SK-N-SH treated with all-trans-retinoic acid at 6 μM for 48 hours (cell line): ENCODE measurements at places on chromosomes 1 and 21.

DNA sequence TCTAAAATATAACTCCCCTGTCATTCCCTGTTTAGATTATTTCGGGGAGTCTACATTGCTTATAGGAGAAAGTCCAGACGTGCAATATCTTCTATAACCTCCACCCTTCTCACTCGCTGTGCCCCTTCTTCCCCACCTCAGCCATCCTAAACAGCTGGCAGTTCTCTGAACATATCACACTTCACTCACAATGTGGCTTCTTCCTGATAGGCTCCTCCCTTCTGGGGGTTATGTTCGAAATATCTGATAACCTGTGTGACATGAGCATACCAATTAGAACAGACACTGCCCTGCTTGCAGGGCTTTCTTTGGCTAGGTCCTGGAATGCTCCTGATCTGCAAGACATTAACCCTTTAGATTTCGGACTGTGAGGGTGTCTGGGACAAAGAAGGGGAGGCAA is 274.6 kb downstream of the NFIA start:
- no peak for ATAC-seq

- 0 out of 3 replicates have a peak, but pooled peaks have one; percentile 5 for ATAC-seq
Measured at GRCh38 chr1:201542309-201543035, 3.5 kb downstream of the NAV1 start.

GRCh38 chr1:9167638-9168037 is 38.7 kb upstream of the GPR157 start:
- no peak for ATAC-seq

DNA sequence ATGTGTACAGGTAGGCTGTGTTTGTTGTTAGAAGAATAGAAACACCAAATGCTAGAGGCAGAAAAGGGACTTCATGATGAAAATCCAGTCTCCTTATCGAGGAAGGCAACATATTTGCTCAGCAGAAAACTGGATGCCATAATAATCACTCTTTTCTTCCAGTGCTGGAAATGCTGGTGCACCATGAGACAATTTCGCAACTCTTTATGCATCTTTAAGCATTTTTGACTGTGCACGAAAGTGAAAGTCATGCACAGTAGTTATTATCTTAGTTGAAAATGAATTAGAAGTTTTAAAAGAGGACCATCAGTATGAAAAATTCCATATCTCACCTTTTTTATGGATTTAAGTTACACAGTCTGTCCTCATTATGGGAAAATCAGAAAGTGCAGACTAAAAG is 29.1 kb downstream of the SMYD2 start:
- ATAC-seq: no peak

DNA sequence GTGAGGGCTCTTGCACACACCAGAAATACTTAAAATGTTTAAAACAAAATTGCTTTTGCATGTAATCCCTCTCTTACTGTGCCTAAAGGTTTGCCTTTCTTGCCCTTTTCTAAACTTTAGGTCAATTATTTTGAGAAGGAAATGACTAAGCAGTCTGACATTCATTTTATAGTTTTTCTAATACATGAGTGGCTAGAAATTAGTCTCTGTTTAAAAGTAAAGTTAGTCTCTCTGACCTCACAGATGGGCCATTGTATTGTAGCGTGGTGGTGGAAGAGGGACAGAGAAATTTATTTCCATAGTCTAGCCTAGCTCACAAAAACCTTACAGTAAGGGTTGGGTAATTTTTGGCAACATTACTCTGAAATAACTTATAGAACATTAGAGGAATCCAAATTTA is 3.6 kb upstream of the COL11A1 start:
- ATAC-seq: peak; percentile 39; the same call in 2 of the 3 replicates

GRCh38 chr21:27825035-27825434 is 858.1 kb upstream of the ADAMTS5 start:
- ATAC-seq: no peak

DNA sequence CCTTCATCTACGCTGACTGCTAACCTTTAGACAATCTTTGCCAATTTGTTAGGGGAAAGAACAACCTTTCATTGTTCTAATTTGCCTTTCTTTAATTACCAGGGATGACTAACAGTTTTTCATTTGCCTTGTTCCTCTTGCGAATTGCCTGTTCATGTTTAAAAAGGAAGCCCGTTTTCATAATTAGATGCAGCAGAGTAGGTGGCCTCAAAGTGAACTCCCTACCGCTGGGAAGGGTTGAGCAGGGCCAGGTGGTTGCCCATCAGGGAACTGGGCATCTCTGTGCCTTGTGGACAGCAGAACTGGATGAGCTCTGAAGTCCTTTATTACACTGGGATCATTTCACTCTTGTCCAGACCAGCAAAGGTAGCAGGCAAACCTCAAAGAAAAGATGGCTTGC is 59.0 kb downstream of the HIVEP3 start:
- ATAC-seq: no peak

- no peak for ATAC-seq
Measured at GRCh38 chr1:182570611-182570970, 18.5 kb downstream of the RNASEL start.

DNA sequence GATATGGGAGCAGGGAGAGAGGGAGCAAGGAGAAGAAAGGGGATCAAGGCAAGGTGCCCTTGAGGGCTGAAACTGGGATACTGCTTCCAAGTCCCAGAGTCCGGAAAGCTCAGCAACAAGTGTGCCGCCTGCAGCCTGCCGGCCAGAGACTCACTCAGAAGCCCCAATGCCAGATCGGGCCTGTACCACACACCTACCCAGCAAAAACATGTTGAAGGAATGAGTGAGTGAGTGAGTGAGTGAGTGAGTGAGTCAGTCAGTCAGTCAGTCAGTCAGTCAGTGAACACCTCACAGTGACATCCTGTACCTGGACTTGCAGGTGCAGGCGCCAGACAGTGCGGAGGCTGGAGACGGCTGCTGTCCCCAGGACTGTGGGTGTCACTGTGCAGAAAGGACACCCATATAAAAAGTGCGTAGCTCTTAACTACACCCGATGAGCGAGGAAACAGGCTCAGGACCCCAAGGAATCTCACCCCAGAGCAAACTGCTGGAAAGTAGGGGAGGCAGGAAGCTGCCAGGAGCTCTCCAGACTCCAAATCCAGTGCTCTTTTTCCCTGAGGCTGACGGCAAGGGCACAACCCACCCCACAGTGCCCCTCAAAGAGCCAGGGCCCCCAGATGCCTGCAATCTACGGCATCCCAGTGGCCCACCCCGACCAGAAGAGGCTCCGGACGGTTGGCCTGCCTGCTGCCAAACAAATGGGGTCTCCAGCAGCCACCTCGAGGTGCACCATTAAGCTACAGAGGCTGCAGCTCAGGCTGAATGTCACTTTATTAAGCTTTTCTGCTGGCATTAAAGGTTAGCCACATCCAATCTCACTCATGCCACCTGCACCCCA is 261.7 kb downstream of the NPHP4 start:
- ATAC-seq: no peak

GRCh38 chr1:62628506-62628905 is 31.2 kb downstream of the ANGPTL3 start:
- ATAC-seq: no peak

DNA sequence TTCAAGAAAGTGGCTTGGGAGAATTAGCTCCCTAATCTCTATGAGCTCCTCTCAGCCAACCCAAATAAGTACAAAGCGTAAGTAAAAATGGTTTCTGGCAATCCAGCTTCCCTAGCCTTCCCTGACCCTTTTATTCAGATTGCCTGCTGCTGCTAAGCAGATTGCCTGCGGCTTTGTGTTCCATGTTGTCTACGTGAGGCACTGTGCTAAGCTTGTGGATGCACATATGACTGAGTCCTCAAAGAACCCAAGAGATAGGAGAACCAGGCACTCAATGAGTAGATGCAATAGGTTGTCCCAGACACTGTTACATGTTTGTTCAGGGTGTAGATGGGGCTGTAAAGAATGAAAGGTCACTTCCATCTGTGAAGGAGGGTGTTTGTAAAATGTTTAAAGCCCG is 6.3 kb upstream of the OSBPL9 start:
- no peak for ATAC-seq

GRCh38 chr1:30801771-30802198 is 44.2 kb upstream of the LAPTM5 start:
- ATAC-seq: peak; percentile 81

- no peak for ATAC-seq
Measured at GRCh38 chr1:147630447-147630846, 39.9 kb downstream of the ACP6 start.

DNA sequence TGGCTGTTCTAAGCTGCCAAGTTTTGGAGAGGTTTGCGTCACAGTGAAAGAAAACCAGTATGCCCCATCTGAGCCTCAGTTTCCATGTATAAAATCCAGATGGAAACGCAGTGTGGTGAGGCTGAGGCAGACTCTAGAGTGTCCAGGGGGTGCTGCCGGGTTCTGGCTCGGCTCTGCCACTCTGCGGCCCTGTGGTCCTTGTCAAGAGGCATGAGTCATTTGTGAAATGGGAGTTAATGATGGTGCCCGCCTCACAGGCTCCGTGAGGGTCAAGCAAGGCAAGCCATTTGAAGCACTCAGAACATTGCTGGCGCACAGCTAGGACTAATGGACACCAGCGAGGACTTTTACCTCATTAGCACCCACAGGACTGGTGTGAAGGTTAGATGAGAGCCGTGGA is 214.3 kb downstream of the PTPRU start:
- ATAC-seq: no peak

DNA sequence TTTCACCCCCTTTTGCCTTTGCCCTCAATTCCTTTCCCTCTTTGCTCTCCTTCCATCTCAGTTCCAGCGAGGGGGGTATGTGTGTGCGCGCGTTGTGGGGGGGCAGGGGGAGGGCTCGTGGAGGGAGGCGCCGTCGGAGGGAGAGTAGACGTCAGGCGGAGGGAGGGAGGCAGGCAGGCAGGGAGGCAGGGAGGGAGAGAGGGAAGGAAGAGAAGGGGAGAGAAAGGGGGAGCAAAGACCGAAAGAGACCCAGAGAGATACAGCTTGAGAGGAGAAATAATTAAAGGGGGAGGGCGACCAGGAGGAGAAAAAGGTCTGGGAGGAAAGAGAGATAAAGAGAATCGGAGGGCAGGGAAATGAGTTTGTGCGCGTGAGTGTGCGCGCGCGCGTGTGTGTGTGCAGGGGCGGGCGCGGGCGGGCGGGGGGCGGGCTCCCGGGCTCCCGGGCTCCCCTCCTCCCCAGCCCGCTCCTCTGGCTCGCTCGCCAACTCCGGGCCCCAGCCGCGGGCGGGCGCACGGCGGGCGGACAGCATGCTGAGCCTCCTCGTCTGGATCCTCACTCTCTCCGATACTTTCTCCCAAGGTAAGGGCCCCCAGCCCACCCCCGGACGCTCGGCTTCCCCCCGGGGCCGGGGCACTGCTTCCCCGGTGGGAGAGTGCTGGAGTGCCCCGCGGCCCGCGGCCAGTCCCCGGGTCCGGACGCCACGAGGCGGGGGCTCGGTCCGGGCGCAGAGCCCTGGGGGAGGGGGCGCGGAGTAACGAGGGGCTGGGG is at the start of gene KIRREL1:
Gene KIRREL1 (plus strand): TSS at position 499 of the 771 bp plus-strand sequence. CDS start 32 bp downstream, at position 531.
- peak; percentile 54 for ATAC-seq

- ATAC-seq: no peak
Measured at GRCh38 chr1:26936823-26937222, 15.3 kb downstream of the NUDC start.

DNA sequence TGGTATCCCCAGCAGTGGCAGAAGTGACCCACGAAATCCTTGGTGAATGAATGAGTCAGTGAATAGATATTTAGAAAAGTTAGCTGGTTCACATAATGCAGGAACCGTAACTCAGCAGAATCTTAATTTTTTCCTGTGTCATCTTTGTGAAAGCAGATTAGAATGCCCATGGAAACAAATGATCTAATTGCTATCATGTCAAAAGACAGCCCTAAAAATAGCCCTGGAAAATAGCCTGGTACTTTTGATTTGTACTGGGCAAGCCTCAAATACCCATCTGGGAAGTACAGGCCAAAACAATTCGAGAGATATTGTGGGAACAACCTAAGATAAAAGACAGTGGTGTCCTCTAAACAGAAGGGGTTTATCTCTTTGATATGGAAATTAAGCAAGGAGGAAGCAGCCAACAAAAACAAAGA is 21.1 kb downstream of the FYB2 start:
- peak; percentile 64 for ATAC-seq

DNA sequence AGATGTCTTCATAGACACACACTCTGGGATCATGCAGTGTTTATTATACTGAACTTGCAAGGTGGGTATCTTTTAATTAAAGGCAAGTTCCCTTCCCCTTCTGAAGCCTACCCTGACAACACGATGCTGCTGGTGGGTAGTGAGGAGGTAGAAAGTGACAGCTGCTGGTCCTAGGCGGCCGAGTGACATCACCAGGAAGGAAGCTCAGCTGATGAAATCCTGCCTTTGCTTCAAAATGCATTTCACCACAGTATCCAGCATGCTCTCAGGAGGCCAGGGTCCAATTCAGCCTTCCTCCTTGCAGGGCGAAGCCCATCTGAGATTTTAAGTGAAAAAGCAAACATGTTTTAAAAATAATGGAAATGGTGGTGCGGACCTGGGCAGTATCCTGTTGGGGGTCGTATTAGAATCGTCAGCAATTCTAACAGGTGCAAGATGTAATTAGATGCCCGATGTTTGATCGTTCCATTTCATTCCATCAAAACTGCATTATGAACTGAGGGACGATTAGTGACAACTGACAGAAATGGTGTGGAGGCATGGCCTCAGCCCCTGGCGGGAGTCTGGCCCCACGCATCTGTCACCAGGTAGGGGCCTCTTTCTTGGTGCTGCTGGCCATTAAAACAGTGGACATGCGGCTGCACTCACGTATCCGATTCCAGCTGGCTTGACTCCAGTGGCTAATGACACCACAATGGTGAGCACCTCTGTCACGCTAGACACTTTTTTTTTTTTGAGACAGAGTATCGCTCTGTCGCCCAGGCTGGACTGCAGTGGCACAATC is 324.8 kb upstream of the C1orf174 start:
- no peak for ATAC-seq

GRCh38 chr1:172537827-172538391 is 5.0 kb downstream of the SUCO start:
- ATAC-seq: no peak

- no peak for ATAC-seq
Measured at GRCh38 chr21:21018821-21019220, 20.6 kb downstream of the NCAM2 start.

GRCh38 chr1:156385534-156386031 is 16.6 kb downstream of the RHBG start:
- ATAC-seq: peak; percentile 72

GRCh38 chr1:222594789-222595188 is 5.1 kb upstream of the TAF1A start:
- no peak for ATAC-seq
